Stimulated activated CD8-positive, alpha-beta memory T cell treated with anti-CD3 and anti-CD28 coated beads, Interleukin-2, amount 100 ng/mL, for 1 hour (primary cell): ENCODE measurements at places on chromosomes 16 and 17.

GRCh38 chr16:31025339-31025738 is 8.0 kb upstream of the STX4 start:
- no peak for DNase-seq

DNA sequence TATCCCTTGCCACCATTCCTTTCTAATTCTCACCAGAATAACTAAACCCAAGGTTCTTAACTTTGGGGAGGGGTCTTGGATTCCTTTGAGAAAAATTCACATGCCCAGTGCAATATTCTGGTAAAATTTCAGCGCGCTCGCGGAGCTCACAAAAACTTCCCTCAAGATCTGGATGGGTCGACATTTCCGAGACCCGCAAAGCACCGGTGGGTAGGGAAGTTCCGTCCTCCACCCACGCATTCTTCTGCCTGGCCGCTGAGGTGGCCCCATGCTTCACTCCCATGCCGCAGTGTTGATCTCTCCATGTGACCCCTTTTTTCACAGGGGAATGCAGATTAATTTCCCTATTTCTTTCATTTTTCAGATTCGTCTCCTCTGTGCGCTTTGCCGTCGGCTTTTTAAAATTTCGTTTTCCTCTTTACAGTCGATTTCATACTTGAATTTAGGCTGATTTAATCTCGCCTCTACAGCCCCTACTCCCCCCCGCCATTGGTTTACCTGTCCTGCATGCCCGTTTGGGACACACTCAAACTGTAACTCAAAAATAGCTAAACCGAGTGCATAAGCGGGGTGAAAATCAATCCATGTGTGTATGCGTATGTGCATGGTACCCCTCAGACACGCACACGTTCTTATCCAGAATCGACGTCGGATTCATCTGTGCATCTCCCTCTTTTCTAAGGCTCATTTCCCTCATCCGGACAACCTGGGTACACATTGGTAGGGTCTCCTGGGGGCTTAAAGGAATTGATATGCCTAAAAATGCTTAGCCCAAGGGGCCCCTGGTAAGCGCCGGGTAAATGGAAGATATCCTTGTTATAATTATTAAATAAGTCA is 1.4 kb upstream of the SP6 start:
- DNase-seq: no peak

GRCh38 chr17:57211543-57211942 is 44.8 kb upstream of the MSI2 start:
- DNase-seq: no peak

GRCh38 chr17:57997085-57997809 is 9.2 kb upstream of the VEZF1 start:
- no peak for DNase-seq

GRCh38 chr17:58932956-58933355 is 173.7 kb downstream of the TRIM37 start:
- no peak for DNase-seq

GRCh38 chr16:66335704-66336329 is 30.7 kb upstream of the CDH5 start:
- DNase-seq: no peak

DNA sequence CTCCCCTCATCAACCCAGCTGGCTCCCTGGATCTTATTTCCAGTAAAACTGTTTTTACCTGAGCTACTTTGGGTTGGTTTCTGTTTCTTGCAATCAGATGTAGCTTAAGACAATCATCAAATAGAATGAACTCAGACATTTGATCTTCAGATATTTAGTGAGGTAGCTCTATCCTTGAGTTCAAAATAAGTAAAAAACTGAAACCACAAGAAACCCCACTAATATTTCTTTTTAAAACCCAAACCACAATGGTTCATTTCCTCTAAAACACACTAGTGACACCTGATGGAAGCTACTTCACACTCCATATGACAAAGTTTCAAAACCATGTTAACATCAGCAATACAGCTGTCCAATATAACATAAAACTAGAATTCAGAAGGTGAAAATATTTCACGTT is 37.8 kb downstream of the CACNG1 start:
- no peak for DNase-seq

- DNase-seq: no peak
These were observed 100.0 kb upstream of the CREBBP start for GRCh38 chr16:3980253-3981111.

DNA sequence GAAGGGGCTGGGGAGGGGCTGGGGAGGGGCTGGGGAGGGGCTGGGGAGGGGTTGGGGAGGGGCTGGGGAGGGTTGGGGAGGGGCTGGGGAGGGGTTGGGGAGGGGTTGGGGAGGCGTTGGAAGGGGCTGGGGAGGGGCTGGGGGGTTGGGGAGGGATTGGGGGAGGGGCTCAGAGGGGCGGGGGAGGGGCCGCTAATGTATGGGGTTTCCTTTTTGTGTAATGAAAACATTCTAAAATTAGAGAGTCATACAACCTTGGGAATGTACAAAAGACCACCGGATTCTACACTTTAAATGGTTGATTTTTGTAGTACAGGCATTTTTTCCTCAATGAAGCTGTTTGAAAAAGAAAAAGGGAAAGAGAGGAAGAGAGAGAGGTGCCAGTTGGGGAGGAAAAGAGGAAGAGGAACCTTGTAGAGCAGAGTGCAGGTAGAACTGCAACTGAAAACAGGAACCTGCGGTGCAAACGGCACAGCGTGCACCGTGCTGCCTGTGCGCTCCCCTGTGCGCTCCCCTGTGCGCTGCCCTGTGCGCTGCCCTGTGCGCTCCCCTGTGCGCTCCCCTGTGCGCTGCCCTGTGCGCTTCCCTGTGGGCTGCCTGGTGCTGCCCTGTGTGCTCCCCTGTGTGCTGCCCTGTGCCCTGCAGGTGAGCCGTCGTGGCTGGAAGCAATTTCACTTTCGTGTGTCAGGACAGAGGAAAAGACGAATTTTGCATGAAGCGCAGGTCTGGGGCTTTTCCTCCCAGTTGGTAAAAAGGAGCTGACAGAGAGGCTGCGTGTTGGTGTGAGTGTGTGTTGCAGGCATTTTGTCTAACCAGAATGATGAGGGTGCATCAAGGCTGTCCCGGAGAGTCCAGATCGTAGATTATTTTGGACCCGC is 40.8 kb downstream of the METRNL start:
- DNase-seq: no peak

DNA sequence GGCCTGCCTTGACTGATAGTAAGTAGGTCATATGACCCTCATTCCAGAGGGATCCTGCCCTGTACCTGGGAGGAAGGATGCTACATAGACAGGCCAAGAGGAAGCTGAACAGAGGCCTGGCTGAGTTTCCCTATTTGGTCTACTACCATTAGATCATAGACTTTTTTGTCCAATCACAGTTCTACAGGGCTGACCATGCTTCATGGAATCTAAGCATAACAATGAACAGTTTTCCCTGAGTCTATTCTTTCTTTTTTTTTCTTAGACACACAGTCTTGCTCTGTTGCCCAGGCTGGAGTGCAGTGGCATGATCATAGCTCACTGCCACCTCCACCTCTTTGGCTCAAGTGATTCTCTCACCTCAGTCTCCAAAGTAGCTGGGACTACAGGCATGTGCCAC is 3.9 kb downstream of the GPR179 start:
- no peak for DNase-seq

GRCh38 chr16:11871193-11871592 is 19.9 kb upstream of the RSL1D1 start:
- DNase-seq: no peak

- DNase-seq: no peak
These were observed 3.1 kb downstream of the HEXIM2 start for GRCh38 chr17:45164734-45165269.

DNA sequence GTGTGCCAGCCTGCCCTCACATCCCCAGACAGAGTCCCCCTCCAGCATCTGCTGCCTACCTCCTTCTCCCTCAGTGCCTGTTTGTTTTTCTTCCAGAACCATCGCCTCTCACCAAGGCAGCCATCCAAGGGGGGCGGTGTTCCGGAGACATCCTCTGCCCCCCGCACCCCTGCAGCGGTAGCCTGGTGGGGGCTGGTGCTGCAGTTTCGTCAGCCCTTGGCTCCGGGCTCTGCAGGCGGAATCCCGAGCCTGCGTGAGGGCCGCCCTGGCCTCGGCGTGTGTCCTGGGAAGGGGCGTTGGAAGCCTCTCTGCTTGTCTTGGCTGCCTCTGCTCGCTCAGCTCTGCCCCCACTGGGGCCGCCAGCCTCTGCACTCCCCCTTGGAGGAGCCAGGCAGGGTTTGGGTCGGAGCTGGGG is 126.0 kb upstream of the CIBAR2 start:
- no peak for DNase-seq

- DNase-seq: no peak
These were observed 60.7 kb downstream of the PCTP start for GRCh38 chr17:55811536-55811935.

DNA sequence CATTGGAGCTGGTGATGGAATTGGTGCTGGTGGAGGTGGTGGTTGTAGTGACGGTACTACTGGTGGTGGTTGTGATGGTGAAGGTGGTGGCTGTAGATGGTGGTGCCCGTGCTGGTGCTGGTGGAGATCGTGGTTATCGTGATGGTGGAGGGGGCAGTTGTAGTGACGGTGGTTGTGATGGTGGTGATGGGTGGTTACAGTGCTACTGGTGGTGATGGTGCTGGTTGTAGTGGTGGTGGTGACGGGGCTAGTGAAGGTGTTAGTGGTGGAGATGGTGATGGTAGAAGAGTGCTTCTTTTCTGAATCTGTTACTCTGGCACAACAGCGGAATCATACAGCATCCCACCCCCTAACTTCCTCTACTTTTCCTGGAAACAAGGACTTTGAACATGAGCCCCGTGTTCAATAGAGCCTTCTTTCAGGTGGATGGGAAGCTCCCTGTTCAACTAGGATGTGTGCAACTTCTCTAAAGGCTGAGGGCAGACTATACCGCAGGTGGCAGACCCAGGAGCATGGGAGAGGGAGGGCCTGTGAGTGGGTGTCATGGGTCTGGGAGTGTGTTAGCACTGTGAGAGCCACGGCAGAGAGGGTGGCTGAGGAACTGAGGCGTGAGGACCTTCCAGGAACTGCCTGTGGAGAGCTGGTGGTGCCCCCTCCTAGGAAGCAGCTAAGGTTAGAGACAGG is 8.2 kb downstream of the TBX21 start:
- DNase-seq: no peak

DNA sequence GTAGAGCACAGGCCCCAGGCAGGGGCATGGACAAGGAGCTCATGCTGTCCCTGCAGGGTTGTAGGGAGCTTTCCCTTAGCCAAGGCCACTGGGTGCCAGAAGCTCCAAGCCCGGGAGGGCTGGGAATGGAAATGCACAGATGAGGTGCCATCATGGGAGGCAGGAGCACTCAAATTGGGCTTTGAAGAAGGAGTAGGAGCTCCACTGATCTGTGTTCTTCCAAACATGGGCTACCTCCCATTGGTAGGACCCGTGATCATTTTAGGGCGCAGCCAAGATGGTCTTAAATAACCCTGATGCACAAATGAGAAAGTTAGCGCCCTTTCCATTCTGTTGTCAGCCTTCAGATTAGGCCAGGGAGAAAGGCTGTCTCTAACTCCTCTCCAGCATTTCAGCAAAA is 201.5 kb downstream of the ZNF423 start:
- no peak for DNase-seq

- DNase-seq: no peak
These were observed at the start of gene GRIN2C for GRCh38 chr17:74859459-74860228. Gene GRIN2C, minus strand, starts transcription at chr17:74859885. Its CDS starts 4,793 bp downstream, at chr17:74855092.
